Stimulated activated CD4-positive, alpha-beta T cell treated with anti-CD3 and anti-CD28 coated beads, Interleukin-12 subunit alpha, Interleukin-12 subunit beta, amount 100 ng/mL, for 48 hours (primary cell): ENCODE measurements at places on chromosomes 1 and 21.

DNA sequence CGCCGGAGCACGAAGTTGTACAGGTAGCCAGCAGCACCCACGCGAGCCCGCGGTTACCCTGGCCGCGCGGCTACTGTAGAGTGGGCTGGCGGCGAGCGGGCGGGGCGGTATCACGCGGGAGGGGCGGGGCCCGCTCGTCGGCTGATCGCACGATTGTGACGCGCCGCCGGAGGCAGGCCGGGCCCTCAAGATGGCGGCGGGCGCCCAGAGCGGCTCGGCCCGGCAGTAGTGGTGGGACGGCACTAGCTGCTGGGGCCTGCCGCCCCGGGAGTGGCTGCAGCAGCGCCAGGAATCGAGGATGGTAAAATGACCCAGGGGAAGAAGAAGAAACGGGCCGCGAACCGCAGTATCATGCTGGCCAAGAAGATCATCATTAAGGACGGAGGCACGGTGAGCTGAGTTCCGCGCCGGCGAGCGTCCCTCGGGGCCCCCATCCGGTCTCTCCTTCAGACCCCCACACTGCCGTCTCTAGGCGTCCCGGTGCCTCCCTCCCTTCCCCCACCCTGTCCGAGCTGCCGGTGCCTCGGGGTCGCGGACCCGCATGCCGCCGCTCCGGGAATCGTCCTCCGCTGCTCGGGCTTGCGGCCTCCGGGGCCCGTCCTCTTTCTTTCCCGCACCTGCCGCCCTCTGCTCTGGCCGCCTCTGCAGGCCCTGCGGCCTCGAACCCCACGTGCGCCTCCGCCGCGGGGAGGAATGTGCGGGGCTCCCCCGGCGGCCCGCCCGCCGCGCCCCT lies 68.3 kb downstream of the SLC35A3 start:
- DNase-seq: peak; percentile 81

GRCh38 chr1:201505503-201505890 lies 1.4 kb downstream of the CSRP1 start:
- no peak for DNase-seq

DNA sequence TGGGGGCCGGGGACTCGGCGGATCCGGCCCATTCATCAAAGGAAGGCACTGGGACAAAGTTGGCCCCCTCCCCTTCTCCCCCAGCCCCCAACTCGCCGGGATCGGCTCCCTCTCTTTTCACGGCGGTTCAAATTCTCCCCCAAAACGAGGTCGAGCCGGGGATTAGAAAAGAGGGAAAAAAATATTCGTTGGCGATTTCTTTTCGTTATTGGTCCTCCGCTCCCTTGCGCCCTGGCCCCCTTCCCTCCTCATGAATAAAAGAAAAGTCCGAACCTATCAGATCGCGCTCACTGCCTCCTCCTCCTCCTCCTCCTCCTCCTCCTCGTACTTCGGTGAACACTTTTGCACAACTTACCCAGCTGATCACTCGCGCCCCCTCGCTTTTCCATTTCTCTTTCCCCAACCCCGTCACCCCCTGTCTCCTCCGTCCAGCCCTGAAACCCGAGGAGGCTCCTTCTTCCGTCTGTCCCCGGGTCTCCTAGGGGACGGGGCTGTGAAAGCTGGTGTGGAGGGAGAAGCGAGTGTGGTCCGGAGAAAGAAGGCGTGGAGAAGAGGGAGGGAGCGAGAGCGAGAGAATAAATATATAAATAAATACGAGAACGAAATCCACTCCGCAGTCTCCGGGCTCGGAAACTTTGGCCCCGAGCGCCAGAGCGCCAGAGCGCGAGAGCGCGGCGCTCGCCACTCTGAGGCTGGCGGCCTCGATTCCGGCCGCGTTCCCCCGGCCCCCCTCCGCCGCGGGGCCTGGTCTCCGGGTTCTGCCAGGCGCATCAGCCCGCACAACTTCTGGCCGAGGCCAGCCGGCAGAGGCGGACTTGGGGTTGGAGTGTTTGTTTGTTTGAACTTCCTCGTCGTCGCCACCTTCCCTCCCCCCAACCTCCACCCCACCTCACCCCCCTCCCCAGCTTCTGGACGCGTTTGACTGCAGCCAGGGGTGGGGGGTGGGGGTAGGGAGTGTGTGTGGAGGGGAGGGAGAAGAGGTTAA lies at the start of gene PAX7:
Gene PAX7 (plus strand): TSS at position 336 of the 985 bp plus-strand sequence. CDS start 758 bp downstream, outside the sequence.
- no peak for DNase-seq

DNA sequence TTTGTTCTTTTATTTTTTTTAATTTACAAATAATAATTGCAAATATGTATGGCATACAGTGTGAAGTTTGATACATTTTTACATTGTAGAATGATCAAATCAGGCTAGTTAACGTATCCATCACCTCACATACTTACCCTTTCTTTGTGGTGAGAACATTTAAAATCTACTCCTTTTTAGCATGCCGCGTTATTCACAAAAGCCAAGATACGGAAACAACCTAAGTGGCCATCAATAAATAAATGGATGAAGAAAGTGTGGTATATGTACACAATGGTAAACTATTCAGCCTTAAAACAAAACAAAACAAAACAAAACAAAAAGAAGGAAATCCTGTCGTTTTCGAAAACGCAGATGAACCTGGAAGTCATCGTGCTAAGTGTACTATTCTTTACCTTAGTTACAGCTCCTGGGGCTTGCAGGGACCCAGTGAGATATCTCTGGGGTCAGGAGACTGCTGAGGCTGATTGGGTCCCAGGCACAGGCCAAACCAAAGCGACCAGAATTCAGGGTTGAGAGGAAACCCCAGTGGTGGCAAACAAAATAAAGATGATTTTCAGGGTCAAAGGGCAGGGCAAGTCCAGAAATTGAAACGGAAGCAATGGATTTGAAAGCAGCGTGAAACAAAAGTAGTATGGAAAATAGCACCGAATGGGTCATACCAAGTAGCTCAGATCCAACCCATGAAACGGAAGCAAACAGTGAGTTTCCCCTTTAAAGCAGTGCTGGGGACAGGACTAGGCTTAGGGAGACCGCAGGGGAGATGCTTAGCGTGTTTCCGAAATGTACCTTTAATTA lies 188.2 kb downstream of the PLPP3 start:
- no peak for DNase-seq

DNA sequence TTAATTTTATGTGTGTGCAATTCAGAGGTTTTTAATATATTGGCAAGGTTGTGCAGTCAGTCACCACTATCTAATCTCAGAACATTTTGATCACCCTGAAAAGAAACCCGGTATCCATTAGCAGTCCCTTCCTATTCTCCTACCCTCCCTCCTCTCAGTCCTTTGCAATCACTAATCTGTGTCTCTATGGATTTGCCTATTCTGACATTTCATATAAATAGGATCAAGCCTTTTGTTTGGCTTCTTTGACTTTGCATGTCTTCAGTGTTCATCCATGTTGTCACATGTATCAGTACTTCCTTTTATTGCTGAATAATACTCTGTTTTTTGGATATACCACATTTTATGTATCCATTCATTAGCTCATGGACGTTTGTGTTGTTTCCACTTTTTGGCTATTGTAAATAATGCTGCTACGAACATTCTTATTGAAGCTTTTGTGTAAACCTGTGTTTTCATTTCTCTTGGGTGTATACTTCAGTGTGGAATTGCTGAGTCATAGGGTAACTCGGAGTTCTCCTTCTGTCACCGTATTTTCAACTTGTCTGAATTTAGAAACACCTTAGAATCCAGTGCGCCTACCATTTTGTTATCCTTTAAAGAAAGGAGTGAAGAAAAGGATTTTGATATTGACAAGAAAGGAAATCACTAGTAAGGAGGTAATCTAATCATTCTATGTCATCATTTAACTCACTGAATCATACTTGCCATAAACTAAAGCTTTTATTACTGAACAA lies 3.4 kb downstream of the CEP85 start:
- DNase-seq: no peak

DNA sequence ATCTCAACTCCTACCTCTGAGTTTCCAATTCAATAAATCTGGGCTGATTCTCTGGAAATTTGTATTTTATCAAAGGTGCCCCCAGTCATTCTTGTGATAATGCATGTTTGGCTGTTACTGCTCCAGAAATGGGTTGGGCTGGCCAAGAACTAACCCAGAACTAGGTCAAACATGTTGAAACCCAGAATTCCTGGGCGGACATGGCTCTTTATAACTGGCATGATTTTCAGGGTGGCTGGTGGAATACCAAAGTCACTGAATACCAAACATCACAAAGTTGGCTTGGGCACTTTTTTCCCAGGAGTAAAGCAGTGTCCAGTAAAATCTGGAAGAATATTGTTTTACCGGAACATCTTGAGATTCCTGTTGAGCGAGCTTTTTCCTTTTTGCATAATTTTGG lies 89.4 kb upstream of the S1PR1 start:
- no peak for DNase-seq

GRCh38 chr1:202802998-202803932 lies 5.0 kb downstream of the KDM5B start:
- no peak for DNase-seq

- no peak for DNase-seq
These were observed 18.7 kb upstream of the ST3GAL3 start for GRCh38 chr1:43688594-43689000.

- no peak for DNase-seq
These were observed 107.6 kb downstream of the ETS2 start for GRCh38 chr21:38913120-38913892.

DNA sequence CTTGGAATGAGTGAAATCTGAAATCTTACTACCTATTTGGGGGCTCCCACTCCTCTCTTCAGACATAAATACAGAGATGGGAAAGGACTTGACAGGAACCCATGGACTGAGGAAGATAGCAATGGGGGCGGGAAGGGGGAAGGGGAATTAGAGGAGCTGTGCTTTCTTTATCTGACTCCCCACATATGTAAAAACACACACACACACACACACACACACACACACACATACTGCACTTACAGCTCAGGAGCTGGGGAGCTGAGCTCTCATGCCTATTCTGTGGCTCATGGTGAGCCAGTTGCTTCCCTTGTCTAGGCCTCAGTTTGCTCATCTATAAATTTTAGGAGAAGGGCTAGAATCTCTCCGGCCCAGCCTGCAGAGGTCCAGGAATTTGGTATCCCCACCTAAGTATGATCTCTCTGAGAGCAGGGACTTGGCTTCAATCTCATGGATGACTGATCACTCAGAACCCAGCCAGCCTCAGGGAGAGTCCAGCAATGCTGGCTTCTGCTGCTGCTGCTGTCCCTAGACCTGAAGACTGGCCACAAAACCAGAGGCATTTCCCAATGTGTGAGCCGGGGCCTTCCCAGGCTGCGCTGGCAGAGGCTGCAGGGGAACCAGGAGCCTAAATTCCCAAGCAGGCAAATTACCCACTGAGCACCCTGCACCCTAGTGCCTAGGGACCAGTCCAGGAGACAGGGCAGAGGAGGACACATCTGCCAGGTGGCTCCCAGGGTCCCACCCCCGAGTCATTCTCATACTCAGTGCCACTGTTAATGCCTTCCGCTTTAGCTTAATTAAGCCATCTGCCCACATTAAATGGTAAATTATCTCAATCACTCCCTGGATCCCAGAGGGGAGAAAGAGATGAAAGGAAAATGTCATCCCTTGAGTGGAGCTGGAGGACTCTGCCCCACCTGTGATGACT lies 57.5 kb upstream of the RBM15 start:
- no peak for DNase-seq
